Stimulated activated CD4-positive, alpha-beta T cell treated with anti-CD3 and anti-CD28 coated beads, TNF-alpha, amount 100 ng/mL, for 24 hours (primary cell): ENCODE measurements at places on chromosomes 16 and 17.

DNA sequence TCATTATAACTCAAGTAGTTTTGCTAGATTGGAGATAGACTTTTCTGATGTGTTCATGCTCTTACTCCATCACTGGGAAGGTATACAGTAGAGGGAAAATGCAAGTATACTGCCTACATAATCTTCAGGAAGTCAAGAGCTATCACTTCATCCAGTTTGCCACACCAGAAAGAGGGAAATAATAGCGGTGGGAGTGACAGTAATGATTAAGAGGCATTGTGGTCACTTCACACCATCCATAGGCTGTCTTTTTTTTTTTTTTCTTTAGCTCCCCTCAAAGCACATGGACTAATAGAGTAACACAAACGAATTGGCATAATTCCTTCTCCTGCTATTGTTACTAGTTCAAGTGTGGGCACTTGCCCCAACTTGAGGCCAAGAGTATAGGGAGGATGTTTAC lies 28.4 kb upstream of the HLF start:
- DNase-seq: no peak

DNA sequence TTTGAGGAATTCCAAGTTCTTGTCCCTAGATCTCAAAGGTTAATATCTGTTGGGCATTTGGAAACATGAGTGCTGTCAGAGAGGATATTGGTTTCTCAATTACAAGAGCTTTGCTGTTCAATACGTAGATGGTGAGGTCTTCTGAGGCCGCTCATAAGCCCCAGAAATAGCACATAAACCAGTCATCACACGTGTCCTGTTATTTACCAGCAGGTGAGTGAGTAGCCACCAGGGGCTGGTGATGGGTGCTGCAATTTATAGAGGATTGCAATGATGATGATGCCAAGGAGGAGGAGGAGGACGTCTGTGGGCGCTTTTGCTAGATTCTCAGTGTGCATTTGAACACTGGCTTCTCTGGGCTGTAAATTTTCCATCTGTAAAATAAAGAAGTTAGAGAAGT lies 89.0 kb downstream of the SALL1 start:
- DNase-seq: no peak

- DNase-seq: no peak
These were observed 229.4 kb upstream of the GOT2 start for GRCh38 chr16:58963479-58963878.

- no peak for DNase-seq
These were observed 15.4 kb downstream of the KATNB1 start for GRCh38 chr16:57750796-57751538.

DNA sequence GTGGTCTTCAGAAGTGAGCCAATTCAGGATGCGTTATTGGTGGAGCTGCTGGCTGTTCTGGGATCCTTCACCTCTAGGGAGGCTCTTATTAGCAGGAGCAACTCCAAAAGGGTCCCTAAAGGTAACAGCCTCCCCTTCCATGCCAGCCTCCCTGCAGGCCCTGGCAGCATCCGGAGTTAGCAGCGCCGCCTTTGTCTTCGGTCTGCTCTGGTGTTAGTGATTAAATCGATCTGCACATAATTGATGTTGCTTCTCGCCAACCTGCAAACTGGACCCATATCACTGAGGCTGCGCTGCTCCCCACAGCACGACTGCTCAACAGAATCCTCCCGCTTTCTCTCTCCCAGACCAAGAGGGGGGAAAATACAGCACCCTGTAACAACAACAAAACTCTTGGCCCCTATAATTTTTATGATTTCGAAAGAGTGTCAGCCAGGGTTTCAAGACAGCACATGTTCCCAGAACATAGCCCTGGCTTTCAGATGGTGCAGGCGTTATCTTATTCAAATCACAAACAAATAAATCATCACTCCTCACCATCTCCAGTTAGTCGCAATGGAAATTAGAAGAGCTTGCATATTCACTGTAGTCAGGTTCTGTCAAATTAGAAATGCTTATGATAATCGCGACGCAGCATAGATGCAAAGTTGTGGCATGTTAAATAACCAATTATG lies 76.0 kb downstream of the IRX3 start:
- no peak for DNase-seq

DNA sequence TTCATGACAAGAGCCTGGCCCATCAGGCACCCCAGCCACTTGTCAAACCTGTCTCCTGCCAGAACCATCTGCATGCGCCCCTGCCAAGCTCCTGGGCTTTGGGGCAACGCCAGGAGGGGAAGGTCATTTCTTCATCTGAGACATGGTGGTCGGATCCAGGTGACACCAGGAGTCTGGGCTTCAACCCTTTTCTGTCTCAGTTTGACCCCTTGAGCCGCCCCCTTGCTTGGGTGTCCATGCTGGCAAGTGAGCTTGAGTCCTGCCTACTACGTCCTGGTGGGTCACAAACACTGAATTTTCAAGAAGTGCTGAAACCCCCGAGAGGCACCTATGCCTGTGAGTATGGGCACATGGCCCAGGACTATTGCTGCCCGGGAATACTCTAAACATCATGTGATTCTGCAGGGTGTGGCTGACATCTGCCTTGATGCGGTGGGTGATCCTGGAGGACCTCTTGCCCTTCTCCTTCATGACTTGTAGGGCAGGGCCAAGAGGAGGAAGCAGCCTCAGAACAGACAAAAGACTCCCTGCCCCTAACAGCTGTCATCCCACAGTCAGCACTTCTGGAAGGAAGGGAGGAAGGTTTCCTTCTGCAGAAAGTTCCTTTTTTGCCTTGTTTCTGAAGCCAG lies 43.4 kb downstream of the TNFRSF13B start:
- no peak for DNase-seq

- DNase-seq: no peak
These were observed 17.8 kb upstream of the NAGLU start for GRCh38 chr17:42518046-42518754.

DNA sequence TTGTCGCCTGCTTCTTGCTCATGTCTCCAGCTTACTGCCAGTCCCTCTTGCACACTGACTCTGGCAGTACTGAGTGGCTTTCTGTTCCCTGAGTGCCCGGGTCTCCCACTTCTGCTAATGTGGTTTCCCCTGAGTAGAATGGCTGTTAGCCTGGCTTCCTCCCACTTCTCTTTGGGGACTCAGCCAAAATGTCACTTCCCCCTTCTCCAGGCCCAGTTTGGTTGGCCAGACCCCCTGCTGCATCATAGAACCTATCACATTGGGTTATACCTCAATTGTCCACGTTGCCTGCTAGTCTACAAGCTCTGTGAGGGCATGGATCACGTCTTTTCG lies 304.4 kb downstream of the HS3ST3B1 start:
- no peak for DNase-seq

DNA sequence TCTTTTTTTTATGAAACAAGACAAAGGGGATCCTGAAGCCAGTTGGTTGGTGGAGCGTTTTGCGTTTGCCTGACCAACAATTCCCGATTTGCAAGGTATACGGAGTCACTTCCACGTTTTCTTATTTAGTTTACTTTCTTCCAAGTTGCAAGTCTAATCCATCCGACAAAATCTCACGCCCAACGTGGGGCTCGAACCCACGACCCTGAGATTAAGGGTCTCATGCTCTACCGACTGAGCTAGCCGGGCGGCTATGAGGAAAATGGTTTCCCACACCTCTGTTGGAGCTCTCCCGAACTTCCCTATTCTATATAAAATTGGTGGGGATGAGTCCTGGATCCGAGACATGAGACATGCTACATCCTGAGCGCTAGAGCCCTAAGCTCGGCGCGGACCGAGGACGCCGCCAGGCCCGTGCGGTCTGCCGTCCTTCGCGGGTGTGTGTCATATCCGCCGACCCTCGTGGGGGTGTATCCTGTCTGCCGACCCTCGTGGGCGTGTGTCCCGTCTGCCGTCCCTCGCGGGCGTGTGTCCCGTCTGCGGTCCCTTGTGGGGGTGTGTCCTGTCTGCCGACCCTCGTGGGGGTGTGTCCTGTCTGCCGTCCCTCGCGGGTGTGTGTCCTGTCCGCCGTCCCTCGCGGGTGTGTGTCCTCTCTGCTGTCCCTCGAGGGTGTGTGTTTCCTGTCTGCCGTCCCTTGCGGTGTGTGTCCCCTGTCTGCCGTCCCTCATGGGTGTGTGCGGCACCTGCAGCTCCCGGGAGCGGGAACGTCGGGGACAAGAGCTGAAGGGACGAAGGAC lies 22.6 kb downstream of the ZNF213 start:
- peak; percentile 46 for DNase-seq

- DNase-seq: no peak
These were observed 39.2 kb downstream of the CYLD start for GRCh38 chr16:50781043-50781442.

DNA sequence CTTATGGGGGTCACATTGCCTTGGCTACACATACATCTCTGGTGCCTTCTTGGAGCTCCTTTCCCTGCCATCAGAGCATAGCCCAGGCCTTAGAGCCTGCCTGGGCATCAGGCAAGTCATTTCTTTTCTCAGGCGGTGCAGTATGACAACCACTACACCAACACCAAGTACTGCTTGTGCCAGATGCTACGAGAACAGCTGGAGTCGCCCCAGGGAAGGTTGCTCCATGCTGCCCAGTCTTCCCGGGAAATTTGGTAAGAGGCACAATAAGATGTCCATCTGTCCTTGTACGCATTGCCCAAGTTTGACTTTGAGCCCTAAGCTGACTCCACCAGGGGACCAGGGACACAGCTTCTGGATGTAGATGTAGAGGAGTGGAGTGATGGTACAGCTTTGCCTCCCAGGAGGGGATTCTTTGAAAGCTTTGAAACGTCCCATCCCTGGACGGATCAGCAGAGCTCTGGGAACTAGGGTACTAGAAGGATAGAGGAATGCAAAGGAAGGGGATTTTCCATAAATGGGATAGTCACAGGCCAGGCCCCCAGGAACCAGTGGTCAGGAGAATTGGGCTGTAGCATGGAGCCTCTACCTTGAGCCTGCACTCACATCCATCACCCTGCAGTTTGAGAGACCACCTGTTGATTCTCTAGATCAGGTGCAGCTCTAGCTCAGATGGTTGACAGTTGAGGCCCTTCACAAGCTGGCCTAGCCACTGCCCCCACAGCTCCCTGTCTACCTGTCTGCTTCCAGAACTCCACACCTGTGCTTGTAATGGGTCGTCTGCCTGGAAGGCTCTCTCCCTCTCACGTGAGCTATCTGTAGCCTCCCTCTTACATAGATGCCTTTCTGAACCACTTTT lies 11.0 kb upstream of the NFATC3 start:
- DNase-seq: no peak

GRCh38 chr17:32575852-32576251 lies 89.1 kb downstream of the CDK5R1 start:
- no peak for DNase-seq

DNA sequence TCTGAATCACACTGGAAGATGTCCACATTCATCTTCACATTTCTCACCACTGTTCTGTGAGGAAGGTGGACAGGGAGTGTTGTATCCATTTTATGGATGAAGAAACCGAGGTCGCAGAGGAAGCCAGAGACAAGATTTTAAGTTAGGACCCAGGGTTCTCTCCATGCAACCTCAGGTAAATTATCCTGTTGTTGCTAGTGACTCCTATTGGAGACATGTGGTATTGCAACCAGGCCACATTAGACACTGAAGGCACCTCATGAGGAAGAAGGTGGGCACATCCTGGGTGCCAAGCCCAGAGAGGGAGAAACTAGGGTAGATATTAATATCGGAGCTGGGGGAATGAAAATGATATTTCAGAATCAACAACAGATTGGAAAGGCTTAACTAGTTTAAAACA lies 8.5 kb upstream of the WNT9B start:
- no peak for DNase-seq

DNA sequence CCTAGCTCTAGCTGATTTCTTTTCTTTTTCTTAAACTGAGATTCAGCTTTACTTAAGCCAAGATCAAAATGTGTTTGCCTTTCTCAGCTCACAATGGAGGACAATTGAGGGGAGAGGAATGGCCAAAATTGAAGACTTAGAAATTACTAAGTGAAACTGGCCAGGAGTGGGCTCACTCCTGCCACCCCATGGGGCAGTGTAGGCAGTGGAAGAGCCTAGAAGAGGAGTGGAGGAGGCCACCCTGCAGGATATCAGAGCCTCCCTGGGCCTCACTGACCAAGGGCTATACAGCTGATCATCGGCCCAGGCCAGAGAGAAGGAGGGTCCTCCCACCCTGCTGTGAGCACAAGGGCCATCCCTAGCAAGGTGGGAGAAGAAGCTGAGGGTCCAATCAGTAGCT lies 119.8 kb downstream of the CCT6B start:
- no peak for DNase-seq

DNA sequence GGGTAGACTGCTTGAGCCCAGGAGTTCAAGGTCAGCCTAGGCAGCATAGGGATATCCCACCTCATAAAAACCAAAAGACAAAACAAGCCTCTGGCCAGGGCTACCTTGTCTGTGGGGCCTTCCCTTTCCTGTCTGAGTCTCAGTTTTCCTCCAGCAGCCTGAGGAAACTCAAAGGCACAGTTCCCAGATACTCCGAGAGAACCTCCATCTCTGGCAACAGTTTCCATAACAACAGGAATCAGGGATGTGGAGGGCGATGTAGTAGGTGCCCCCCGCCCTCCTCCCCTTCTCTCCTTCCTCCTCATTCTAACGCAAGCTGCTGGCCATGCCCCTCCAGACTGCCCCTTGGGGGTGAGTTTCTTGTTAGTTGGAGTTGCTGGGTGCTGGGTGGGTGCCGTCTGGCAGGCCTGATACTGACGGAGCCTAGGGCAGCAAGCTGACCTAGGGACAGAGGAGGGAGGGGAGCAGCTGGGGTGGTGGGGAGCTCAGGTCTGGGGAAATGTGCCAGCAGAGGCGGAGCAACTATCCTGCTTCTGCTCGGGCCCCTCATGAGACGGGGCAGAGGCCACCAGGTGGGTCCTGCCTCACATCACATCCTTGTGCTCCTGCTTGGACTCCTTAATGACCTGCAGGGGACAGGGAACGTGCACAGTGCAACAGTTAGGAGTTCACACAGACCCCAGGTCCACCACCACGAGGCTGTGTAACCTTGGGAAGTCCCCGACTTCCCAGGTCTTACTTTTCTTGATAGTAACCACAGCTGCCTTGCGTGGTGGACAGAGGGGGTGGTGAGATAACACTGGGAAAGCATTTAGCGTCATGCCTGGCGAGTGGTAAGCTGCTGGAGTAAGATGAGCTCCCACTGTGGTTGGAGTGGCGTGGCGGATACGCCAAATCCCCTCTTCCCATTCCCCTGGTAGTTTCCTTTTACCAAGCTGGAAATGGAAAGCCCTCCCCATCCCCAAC lies 7.8 kb upstream of the EFTUD2 start:
- no peak for DNase-seq

DNA sequence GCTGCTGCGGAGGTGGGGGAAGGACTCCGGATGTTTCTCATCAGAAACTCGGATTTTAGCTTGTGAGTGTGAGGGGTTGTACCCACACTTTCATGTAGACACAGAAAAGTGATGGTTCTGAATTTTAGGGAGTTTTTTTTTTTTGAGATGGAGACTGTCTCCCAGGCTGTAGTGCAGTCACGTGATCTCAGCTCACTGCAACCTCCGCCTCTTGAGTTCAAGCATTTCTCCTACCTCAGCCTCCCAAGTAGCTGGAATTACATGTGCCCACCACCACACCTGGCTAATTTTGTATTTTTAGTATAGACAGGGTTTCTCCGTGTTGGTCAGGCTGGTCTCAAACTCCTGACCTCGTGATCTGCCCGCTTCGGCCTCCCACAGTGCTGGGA lies 22.4 kb upstream of the GNG13 start:
- DNase-seq: no peak
